ENCODE measurements at places on chromosomes 2 and 18. TPM values are rescaled to one million over a fixed set of nuclear protein-coding genes. Genes with fewer than 3 reads are reported as not detected.

The LRATD1 gene
- polyA plus RNA-seq = 0.11 TPM

- no peak for DNase-seq
Observed at GRCh38 chr2:57370882-57371585, 675.6 kb upstream of the VRK2 start.

The SP5 gene
- not detected for polyA plus RNA-seq

DNA sequence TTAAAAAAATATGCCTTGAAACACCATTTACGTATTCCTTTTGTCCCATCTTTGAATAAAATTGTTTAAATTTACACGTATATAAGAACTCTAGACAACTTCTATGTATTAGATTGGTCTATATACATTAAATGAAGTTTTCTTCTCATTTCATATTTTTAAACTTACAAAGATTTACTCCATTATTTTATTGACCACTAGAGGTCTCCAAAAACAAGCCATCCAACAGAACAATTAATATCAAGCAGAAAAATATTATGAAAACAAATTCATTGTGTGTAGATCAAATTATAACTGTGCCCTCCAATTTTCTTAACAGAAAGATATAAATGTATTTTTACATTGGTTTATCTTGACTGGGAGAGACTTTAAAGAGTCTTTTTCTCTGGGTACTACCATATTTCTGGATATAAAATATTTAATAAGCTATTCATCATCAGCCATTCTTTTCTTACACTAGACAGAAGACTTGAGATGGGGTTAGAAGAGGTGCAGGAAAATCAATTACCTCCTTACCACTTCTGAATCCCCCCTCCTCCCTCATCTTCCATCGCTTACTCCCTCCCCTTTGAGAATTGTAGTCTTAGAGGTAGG, 66.5 kb downstream of the DPP4 start:
- DNase-seq = no peak

DNA sequence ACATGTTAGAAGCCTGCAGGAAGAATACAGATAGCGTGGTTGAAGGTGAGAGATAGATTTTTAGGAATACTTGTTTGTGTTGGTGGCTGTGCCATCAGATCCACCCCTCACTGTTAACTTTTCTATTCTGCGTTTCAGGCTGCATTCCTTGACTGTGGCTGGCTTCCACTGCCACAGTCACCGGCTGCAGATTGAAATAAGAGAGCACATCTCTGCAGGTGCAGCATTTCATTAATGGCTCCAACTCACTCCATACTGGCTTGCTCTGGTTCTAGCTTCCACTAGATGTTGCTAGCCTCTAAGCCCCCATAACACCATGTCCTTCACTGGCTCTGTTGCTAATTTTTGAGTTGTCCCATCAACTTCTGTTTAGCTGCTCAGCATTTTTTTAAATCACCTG, 286.5 kb downstream of the CPS1 start:
- DNase-seq = no peak

DNA sequence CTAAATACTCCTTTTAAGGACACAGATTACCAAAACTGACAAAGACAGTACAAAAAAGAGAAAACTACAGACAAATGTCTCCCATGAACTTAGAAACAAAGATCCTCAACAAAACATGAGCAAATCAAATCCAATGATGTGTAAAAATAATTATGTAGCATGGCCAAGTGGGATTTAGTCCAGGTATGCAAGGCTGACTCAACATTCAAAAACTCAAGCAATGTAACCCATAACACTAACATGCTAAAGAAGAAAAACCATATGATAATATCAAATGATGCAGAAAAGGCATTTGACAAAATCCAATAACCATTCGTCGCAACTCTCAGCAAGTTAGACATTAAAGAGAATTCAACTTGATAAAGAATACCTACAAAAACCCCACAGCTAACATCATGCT, 239.0 kb upstream of the KLHL29 start:
- no peak for DNase-seq

- peak; percentile 73 for DNase-seq
Observed at GRCh38 chr2:46954951-46955571, 39.5 kb upstream of the MCFD2 start.

DNA sequence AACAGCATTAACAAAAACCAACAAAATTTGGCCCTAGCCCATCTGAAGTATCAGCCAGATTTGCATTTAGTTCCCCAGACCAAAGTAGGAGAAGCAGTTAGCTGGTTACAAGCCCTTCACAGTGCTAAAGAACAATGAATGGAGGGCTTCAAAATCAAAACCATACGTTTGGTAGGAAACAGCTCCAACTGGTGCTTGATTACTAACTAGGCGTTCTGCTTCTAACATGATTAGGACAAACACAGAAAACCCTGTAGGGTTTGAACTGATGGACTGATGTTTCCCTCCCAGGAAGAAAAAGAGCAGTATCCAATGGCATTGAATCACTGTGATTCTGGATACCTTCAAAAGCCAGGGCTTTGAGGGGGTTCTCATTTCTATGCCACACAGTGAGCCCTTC, 20.5 kb upstream of the STAT4 start:
- no peak for DNase-seq
